ENCODE measurements at places on chromosomes 5 and 9. TPM values are rescaled to one million over a fixed set of nuclear protein-coding genes. Genes with fewer than 3 reads are reported as not detected.

The CYLC2 gene
- not detected for total RNA-seq

The SCGB3A1 gene
- not detected for total RNA-seq

GRCh38 chr9:22279636-22280035 lies 167.0 kb upstream of the DMRTA1 start:
- DNase-seq, result no peak

The FOXD4L6 gene
- not detected for total RNA-seq

- DNase-seq, result no peak
These were observed 4.8 kb downstream of the RECK start for GRCh38 chr9:36041506-36041905.

DNA sequence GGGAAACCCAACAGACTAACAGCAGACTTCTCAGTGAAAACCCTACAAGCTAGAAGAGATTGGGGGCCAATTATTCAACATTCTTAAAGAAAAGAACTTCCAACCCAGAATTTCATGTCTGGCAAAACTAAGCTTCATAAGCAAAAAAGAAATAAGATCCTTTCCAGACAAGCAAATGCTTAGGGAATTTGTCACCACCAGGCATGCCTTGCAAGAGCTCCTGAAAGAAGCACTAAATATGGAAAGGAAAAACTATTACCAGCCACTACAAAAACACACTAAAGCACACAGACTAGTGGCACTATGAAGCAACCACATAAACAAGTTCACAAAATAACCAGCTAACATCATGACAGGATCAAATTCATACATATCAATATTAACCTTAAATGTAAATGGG lies 131.1 kb downstream of the OR2K2 start:
- no peak for DNase-seq

GRCh38 chr5:134223406-134224248 lies 2.2 kb downstream of the PPP2CA start:
- DNase-seq, result no peak

DNA sequence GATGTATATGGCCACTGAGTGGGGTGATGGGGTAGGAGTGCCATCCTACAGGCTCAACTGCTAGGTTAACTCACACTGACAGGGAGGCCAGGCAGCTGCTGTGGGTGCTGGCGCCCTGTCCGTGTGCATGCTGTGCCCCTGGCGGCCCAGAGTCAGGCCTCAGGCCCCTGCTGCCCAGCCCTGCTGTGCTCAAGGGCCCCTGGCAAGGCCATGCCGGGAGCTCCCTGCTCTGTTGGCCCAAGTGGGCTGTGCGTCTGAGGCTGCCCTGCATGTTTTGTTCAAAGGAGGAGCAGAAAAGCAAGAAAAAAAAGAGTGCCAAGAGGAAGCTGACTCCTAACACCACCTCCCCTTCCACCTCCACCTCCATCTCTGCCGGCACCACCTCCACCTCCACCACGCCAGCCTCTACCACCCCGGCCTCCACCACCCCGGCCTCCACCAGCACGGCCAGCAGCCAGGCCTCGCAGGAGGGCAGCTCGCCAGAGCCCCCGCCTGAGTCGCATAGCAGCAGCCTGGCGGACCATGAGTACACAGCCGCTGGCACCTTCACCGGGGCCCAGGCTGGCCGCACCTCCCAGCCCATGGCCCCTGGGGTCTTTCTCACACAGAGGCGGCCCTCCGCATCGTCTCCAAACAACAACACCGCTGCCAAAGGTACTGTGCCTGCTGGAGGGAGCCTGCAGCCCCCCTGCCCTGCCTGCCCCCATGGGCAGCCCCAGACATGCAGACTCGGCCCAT lies 100.1 kb downstream of the PHF2 start:
- DNase-seq, result no peak

GRCh38 chr9:6628704-6629103 lies 16.8 kb downstream of the GLDC start:
- no peak for DNase-seq

DNA sequence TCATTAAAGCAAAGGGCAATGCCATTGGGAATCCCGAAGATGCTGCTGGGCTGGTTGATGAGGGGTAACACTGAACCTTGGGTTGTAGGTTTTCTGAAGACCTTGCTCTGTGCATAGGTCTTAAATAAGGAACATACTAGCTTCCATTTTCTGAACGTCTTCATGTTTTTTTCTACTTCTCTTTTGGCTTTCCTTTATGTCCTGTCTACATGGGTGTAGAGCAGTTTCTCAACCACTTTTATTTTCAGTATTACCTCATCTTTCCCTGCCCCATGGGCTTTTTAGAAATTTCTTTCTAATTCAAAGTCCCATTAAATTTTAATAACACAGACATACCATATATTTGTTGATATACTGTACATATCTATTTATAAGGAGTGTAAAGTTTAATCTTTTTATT lies at the start of gene IFNA14:
Gene IFNA14 (minus strand): TSS at position 95 of the 400 bp plus-strand sequence. CDS start 70 bp downstream, at position 25.
- no peak for DNase-seq

- DNase-seq, result no peak
These were observed 7.8 kb upstream of the CARD9 start for GRCh38 chr9:136381311-136381710.

The CDC20B gene
- total RNA-seq, result not detected

The SH3RF2 gene
- 16.3 TPM for total RNA-seq

DNA sequence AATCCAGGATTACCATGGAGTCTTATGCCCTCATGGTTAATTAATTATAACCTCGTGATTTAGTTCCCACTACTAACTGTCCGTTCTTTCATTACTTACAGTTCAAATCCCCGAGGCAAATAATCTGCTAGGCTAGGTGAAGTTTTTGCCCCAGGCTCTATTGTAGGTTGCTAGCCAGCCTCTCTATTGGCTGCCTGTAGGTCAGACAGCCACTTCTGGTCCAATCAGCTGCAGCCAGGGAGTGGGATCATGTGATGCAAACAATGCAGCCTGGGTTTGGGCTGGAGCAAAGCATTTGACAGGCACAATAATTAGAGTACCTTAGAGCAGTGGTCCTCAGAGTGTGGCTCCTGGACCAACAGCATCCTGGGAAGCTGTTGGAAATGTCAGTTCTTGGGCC lies 17.7 kb downstream of the TMEM252 start:
- DNase-seq, result no peak

DNA sequence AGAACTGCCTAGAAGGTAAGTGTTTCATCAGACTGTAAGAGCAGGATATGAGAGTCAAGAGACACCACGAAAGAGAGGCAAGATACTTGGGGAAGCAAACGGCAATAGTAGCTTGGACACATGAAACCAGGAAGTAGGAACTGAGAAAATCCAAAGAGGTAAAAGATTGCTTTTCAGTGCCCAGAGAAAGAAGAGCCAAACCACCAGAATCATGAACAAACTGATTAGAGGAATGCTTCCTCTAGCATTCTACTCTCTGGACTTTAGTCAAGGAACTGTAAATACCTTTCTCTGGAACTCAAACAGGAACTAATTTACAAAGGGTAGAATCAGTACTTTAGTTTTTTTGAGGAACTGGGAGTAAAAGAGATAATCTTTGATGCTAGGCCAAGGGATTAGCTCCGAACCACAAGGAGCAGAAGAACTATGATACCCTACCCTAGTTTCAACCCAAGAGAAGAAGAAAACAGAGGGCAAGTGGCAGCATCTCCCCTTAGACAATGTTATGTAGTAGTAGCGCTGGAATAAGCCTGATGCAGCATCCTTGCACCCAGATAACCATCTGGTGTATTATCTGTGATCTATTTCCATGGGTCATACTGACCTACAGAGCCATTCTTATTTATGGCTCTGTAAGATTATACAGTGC lies 41.3 kb downstream of the EFCAB9 start:
- DNase-seq, result no peak

DNA sequence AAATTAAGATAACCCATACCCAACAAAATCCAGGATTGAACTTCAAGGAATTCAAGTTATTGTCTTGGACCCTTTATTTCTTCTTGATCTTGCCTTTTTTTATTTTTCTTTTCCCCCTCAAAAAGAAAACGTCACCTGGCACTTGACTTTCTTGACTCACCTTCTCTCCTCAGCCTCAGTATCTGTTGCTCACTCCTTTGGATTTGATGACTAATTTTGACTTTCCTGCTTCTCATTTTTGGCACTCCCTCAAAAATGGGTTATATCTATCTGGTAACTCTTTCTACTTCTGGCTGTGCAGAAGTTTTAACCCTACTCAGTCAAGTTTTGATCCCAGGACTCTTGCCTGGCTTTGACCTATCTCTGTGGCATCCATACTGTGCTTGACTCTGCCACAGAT lies 66.6 kb upstream of the SPATA31D4 start:
- DNase-seq, result no peak

DNA sequence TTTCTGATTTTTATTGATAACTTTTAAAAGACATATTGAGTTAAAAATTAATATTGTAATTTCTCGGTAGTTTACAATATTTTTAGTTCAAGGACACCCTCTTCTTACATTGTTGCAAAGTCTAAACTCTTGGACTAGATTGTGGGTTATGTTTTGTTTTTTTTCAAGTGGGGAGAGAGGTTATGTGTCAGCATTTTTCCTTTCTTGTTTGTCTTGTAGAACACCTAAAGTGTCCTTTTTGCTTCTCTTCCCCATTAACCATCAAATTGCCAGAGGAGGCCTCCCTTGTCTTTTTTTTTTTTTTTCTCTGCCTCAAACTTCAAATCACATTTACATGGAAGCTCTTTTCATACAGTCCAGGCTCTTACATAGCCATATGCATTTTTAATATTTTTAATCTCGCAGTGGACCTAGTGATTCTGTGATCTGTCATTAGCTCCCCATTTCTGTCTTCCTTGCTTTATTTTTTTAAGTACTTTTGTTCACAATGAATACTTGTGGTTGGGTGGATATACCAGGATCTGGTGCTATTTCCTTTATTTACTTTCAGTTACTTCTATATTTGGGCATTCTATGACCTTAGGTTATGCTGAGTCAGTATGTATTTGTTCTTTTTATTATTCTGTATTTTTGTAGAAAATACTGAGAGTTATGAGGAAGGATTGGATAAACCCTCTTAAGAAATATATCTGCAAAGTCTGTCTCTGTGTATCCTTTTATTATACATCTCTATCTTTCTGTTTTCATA lies 2280.6 kb upstream of the ACO1 start:
- no peak for DNase-seq

The ALDH1A1 gene
- total RNA-seq, result 0.87 TPM

The PCDHB15 gene
- 0.07 TPM for total RNA-seq

- DNase-seq, result no peak
These were observed 13.1 kb downstream of the RPS23 start for GRCh38 chr5:82265047-82265446.

GRCh38 chr9:20048985-20049384 lies 260.1 kb upstream of the SLC24A2 start:
- DNase-seq, result no peak

DNA sequence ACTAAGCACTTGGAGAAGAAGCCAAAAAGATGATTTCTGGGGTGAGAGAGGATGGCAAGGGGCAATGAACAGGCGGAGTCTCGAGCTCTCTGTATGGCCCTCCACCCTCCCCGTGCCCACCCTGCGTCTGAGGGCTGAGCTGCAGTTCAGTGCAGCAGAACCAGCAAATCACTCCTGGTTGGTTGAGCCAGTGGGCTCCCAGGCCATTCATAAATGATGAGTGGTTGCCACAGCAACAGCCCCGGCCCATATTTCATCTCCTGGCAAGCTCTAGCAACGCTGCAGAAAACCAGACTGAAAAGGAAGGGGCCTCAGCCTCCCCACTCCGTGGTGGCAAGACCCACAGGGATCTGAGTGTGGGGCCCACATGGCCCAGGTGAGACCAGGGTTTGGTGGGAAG lies 93.8 kb upstream of the PPP1R26 start:
- DNase-seq, result no peak

- no peak for DNase-seq
These were observed 43.9 kb downstream of the HRH2 start for GRCh38 chr5:175701797-175702196.

DNA sequence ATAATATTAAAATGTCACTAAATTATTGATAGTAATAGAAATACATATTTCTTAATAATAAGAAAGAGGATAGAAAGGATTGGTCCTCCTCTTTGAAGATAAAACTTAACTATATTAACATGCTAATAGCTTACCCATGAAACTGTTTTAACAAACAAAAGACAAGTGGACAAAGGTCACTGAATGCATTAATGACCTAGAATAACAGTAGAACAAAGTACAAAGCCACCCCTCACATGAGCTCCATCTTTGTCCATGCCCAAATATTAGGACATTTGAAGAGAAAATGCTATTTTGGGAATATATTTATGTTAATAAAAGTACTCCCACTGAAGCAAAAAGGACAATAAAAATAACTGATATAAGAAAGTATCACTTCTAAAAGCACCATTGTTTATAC lies 34.1 kb upstream of the SLC22A5 start:
- DNase-seq, result no peak

The LARP1 gene
- 111 TPM for total RNA-seq

GRCh38 chr5:91277840-91278239 lies 105.3 kb downstream of the ARRDC3 start:
- no peak for DNase-seq

The EIF4E1B gene
- total RNA-seq, result not detected

- no peak for DNase-seq
These were observed 78.2 kb upstream of the HTR1A start for GRCh38 chr5:64040490-64040889.

DNA sequence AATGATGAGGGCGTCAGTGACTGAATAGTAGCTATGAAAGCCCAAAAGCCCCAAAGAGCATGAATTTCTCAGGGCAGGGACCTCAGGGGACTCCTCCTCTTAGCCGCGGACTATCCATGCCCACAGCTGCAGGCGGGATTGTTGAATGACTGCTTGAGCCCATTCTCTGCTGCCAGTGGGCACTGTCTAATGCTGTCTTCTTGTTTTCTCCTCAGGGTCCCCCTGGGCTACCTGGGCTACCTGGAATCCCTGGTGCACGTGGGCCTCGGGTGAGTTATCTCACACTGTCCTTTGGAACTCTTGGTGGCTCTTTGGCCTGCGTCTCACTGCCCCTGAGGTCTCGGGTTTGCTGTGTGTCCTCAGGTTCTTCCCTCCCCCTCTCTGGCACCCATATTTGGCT lies 22.7 kb downstream of the COL27A1 start:
- DNase-seq, result no peak

The GHR gene
- total RNA-seq, result 0.17 TPM

GRCh38 chr9:86721843-86722705 lies 225.2 kb downstream of the GAS1 start:
- DNase-seq, result no peak

The PPWD1 gene
- 18.7 TPM for total RNA-seq

GRCh38 chr5:111753884-111754589 lies 3.0 kb downstream of the NREP start:
- no peak for DNase-seq

GRCh38 chr5:312845-313244 lies 8.7 kb upstream of the AHRR start:
- DNase-seq, result no peak

GRCh38 chr5:72392326-72392733 lies 72.2 kb downstream of the PTCD2 start:
- no peak for DNase-seq

DNA sequence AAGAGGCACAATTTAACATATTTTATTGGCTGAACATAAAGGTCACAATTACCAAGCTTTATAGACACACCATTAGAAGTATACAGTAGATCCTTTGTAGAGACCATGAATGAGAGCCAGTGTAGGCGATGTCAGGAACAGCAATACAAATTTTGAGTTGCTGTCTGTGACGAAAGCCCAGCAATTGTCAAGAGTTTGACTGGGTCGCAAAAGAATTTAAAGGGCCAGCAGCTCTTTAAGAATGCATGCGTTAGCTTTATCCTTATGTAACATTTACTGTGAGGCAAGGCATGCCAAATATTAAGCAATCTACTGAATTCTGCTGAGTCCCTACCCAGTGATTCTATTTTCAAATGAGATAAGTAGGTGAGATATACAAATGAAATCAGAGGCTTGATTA lies 236.9 kb downstream of the ARRDC3 start:
- no peak for DNase-seq

The PPIC gene
- 25.0 TPM for total RNA-seq

The CDX1 gene
- total RNA-seq, result not detected

The IL7R gene
- 1.6 TPM for total RNA-seq

GRCh38 chr9:127955294-127956015 lies 17.8 kb upstream of the DPM2 start:
- DNase-seq, result no peak
